ENCODE measurements at places on chromosomes 7 and 10.

DNA sequence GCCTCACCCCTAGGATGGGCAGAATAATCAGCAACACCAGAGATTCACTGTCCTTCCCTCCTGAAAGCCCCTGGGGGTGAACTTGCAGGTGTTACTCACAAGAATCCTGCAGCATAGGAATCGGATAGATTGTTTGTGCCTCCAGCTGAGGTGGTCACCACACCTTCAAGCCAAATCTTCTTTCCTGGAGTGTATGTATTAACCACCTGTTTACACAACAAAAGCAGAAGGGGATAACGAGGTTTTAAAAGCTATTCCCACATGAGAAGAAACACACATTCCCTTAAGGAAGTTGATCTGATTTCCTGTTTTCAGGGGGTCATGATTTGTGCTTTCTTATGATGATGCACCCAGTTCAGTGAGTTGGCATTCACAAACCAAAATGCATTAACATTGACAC is 173.8 kb upstream of the HPS1 start:
- no peak for DNase-seq

GRCh38 chr7:130941322-130942210 is 207.6 kb upstream of the KLF14 start:
- DNase-seq: no peak

- no peak for DNase-seq
Observed at GRCh38 chr10:85946713-85947326, 419.8 kb downstream of the GRID1 start.

GRCh38 chr10:21803374-21803773 is 200.2 kb downstream of the DNAJC1 start:
- DNase-seq: no peak

DNA sequence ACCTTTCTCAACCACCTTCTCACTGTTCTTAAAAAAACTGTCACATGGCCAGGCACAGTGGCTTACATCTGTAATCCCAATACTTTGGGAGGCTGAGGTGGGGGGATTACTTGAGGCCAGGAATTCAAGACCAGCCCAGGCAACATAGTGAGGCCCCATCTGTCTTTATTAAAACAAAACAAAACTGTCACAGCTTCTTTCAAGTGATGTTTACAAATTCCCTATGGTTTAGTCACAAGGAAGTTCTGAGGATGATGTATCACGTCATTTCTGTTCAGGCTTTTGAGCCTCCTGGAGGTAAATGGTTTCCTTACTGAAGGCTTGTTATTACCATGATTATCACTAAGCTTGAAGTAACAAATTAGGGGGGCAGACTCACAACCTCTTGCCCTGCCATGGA is 186.2 kb downstream of the CFTR start:
- no peak for DNase-seq

GRCh38 chr10:129703287-129704137 is 236.5 kb downstream of the MGMT start:
- no peak for DNase-seq

- no peak for DNase-seq
Observed at GRCh38 chr10:110220398-110220797, 13.0 kb downstream of the MXI1 start.

- no peak for DNase-seq
Observed at GRCh38 chr7:776992-777727, 50.1 kb upstream of the PRKAR1B start.

DNA sequence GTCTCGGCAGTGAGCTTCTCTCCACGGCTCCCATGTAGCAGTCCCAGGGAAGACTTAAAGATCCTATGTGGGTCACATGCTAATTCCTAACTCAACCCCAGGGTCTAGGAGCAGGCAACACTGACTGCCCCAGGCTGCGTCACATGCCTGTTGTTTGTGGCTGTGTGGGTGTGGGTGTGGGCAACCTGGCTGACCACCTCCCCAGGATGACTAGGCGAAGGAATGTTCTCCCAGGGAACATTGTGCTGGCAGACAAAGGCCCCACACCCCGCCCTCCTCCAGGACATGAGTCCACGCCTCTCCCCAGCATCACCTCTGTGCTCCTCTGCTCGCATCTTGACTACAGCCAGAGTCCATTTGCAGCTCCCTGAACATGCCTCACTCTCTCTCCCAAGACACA is 30.3 kb downstream of the SLC29A3 start:
- DNase-seq: no peak

DNA sequence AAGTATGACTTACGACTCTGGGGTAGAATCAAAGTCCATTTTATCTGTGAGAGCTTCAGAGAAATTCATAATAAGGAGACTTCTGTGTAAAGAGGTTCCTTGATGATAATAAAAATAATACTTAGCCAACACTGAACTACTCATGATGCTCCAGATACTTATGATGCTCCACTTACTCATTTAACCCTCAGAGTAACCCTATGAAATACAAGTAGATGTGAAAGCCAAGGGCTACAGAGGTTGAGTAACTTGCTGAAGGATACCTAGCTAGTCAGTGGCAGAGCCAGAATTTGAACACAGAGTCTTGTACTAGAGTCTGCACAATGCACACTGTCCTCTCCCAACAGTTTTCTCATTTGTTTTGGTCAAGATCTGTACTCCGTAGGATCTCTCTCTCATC is 89.5 kb downstream of the HECW1 start:
- DNase-seq: no peak

GRCh38 chr10:130137090-130137448 is 878 bp downstream of the GLRX3 start:
- no peak for DNase-seq

DNA sequence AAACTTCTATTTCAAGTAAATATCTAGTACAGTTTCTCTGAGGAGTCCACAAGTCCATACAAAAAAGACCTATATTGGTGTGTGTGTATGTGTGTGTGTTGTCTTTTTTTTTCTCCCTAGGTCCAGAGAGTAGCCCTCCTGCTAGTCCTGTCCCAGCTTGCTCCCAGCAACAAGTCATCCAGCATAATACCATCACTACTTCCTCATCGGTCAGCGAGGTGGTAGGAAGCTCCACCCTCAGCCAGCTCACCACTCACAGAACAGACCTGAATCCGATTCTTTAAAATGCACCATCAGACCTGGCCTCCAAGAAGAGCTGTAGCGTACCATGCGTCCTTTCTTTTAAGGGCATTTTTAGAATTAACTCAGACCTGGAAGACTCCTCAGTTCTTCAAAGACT is 139.1 kb downstream of the TRIL start:
- DNase-seq: no peak

DNA sequence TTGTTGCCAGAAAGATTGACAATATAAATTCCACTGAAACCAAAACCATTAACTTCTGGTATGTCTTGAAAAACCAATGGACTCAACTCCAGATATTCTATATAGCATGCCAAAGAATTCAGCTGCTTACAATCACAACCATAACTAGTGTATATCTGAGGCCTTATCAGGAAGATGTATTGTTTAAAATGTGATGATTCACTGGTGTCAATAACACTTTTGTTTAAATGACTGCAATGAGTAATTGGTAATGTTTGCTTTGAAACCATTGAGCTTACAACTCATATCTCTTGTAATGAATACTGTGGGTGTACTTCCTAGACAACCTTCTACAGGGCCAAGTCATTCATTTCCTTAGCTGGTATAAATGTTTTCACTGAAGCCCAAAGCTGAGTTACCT is 727.9 kb upstream of the KCND2 start:
- DNase-seq: no peak

DNA sequence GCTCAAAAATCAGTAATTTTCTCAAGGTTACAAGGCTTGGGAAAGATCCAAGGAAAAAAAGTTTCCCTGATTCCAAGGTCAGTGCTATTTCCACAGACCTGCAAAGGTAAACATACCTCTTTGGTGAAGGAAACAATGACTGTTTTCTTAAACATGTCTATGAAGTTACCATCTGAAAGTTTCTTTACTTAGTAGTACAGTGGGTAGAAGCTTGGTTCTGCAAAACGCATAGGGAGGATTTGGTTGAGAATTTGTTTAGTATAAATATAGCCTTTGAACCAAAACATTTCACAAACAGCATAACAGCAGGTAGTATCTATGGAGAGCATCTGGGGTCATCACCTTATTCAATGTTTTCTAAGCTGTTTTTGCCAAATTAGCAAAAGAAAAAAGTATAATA is 169.6 kb downstream of the CCSER2 start:
- no peak for DNase-seq

- peak; percentile 78 for DNase-seq
Observed at GRCh38 chr7:91045606-91046005, 218.6 kb upstream of the FZD1 start.

GRCh38 chr10:92045641-92046106 is 122.1 kb downstream of the BTAF1 start:
- no peak for DNase-seq

DNA sequence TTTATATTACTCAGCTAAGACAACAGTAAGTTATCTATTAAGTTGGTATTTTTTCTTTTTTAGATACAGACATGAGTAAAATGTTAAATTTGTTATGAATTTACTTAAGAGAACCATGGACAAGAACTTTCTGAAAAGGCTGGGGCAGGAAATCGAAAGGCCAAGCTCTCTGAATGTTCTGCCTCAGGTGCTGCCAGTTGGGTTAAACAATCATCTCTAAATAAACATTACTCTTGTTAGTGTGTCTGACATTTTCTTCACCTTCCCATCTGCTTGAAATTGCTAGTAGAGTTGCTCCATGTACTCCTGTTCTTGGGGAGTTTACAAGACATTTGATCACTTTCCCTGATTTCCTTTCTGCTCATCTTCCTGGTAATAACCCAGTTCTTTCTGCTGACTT is 87.5 kb downstream of the ANKRD7 start:
- DNase-seq: no peak

DNA sequence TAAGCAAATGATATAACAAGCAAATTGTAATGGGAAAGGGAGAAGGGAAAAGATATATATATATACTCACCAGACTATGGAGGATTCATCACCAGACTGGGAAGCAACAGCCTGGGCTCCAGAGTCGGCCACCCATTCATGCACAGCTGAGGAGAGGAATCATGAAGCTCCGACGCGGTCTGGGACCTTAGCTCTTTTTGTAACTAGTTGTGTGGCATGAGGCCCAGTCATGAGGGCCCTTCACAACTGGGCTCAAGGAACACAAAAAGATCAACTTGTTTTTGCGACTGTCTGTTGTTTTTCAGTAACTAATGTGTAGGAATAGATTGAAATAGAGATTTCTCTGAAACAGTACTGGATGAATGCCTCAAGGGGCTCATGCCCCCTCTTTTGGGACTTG is 911.2 kb downstream of the TYW1 start:
- DNase-seq: no peak

GRCh38 chr7:95863-96260 is 96.5 kb upstream of the FAM20C start:
- DNase-seq: no peak

GRCh38 chr7:78280276-78280675 is 481.7 kb downstream of the PHTF2 start:
- DNase-seq: no peak

- no peak for DNase-seq
Observed at GRCh38 chr7:71301167-71301566, 169.2 kb downstream of the GALNT17 start.

DNA sequence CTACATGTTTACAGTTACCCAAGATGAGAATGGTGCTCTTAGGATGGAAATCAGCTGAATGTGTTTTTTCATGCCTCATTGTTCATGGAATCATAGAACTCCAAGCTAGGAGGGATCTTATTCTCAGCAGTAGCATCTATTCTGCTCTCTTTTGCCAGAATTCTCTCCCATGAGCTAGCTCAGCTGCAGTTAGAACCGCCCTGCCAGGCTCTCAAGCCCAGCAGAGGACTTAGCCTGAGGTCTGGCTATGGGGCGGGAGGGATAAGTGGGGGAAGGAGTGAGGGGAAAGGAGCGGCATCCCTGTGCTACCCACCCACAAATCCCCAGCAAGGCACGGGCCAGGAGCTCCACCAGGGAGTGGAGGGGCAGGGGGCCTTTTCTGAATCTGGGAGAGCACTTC is 120.7 kb upstream of the PLXNA4 start:
- no peak for DNase-seq

GRCh38 chr7:117582219-117582704 is 102.4 kb downstream of the CFTR start:
- peak; percentile 30 for DNase-seq

GRCh38 chr7:130087364-130087763 is 17.0 kb downstream of the KLHDC10 start:
- DNase-seq: no peak

GRCh38 chr10:107144490-107144889 is 20.0 kb downstream of the SORCS1 start:
- no peak for DNase-seq

GRCh38 chr7:5586279-5586962 is 162.8 kb upstream of the TNRC18 start:
- DNase-seq: no peak

DNA sequence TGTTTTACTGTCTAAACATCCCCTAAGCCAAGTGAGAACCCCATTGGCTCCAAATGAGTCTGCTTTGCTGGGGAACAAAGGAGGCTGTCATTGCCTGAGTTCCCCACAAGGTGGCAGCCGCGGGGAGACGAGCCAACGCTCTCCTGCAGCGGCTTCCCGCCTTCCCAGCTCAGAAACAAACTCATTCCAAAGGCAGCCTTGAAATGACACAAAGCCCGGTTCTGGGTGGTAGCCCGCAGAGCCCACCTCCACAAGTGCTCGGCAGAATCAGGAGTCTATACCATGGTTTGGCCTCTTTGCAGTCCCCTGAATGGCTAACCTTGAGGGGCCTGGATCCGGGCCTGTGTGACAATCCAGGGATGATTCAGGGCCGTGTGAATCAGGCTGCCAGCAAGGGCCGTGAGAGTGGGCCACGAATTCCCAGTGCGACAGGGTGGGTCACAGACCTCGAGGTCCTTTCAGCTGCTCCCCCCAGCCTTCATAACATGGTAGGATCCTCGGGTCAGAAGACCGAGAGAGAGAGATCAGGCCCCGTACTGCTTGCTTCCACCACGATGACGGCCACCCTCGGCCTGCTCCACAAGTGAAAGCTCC is 79.7 kb downstream of the DLG5 start:
- DNase-seq: peak; percentile 80

- no peak for DNase-seq
Observed at GRCh38 chr7:104264285-104264684, 56.5 kb upstream of the ORC5 start.

DNA sequence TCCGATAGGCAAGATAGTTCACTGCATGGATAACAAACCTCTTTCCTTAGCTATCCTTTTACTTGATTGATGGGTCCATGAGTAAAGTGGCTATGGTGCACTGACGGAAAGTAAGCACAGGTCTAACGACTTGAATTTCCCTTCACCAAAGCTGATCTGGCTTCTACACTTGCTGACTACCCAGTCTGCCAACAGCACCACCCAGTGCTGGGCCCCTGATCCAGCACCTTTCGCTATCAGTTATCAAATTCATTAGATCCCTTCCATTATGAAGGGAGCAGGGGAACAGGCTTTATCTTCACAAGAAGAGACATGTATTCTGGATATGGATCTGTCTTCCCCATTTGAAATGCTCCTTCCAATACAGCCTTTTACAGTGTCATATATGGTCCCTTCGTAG is 855.9 kb downstream of the GRID1 start:
- no peak for DNase-seq
